ENCODE measurements at places on chromosomes 2 and 18. TPM values are rescaled to one million over a fixed set of nuclear protein-coding genes. Genes with fewer than 3 reads are reported as not detected.

GRCh38 chr2:172496160-172496608 is 59.7 kb upstream of the PDK1 start:
- H3K4me1 ChIP-seq = no peaks in the 10 kb centered on the region
- peaks cover 41% of the 10 kb centered on the region for H3K36me3 ChIP-seq
- H3K27me3 ChIP-seq = no peaks in the 10 kb centered on the region
- no peak for DNase-seq
- H3K27ac ChIP-seq = no peak overlapping the region

DNA sequence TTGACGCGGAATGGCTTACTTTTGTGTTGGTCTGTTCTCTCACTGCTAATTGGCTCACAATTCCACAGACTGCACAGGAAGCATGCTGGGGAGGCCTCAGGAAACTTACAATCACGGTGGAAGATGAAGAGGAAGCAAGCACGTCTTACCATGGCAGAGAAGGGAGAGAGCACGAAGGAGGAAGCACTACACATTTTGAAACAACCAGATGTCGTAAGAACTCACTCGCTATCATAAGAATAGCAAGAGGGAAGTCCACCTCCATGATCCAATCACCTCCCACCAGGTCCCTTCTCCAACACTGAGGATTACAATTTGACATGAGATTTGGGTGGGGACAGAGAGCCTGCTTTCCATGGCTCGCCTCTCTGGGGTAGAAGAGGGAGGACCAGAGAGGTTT is 106.2 kb downstream of the KCNF1 start:
- DNase-seq = no peak
- peaks cover 2% of the 10 kb centered on the region for H3K4me1 ChIP-seq
- no peak overlapping the region for H3K4me3 ChIP-seq
- no peaks in the 10 kb centered on the region for H3K36me3 ChIP-seq
- H3K27ac ChIP-seq = no peak overlapping the region
- H3K27me3 ChIP-seq = peaks cover 17% of the 10 kb centered on the region

DNA sequence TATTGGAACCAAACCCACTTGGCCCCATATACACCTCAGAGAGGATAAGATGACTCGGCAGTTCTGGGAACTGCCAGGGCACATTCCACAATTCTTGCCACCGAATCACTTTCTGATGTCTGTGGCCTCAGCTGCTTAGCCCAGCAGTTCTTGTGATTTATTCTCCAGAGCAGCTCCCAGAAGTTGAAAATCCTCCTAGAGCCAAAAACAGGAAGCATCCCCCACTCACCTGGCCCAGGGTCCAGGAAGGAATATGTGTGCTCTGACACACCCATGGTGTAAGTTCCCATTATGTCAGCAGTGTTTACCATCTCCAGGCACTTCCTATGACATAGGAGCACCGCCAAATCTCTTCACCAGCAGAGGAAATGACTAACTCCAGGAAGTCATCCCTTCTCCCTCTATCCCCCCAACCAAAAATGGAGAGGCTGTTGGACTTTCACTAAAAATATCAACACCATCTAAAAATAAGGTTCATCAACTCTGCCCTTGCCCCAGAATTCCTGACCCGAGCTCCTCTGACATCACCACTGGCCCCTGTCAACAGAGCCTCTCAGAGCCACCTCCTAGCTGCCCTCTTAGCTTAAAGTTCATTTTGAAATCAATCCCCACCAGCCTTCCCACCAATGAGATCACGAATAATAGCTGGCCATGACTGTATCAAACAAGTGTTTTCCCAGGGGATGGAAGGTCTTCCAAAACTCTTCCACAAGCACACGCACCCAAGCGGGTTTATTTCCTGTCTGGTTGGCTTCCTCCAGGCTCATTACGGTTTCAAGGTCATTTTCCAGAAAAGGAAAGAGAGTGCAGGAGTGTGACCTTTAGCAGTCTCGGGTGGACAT is 223.1 kb upstream of the PARD3B start:
- H3K27ac ChIP-seq = no peak overlapping the region
- H3K4me3 ChIP-seq = no peak overlapping the region
- no peak for DNase-seq
- H3K27me3 ChIP-seq = peaks cover 20% of the 10 kb centered on the region
- H3K36me3 ChIP-seq = no peaks in the 10 kb centered on the region
- H3K4me1 ChIP-seq = peaks cover 7% of the 10 kb centered on the region

DNA sequence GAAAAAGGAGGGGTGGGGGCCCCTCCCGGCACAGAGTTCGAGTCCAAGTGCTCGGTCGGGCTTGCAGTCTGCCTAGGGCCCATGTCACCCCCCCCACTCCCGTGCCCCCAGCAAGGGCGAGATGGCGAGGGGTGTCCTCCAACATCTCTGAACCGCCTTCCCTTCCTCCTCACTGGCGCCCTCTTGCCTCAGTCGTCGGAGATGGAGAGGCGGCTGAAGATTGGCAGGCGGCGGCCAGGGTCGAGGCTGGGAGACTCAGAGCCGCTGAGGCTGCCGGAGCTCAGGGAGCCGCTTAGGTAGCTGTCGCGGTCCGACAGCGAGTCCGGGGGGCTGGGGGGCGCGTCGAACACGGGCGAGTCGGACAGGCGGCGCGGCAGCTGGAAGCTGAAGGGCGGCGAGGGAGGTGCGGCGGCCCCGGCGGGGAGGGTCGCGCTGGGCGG is 2.3 kb downstream of the ZFP36L2 start:
- DNase-seq = peak; percentile 49
- peak overlapping the region; percentile 99 for H3K27ac ChIP-seq
- H3K27me3 ChIP-seq = no peaks in the 10 kb centered on the region
- peaks cover 43% of the 10 kb centered on the region for H3K4me1 ChIP-seq
- peaks cover 20% of the 10 kb centered on the region for H3K36me3 ChIP-seq

DNA sequence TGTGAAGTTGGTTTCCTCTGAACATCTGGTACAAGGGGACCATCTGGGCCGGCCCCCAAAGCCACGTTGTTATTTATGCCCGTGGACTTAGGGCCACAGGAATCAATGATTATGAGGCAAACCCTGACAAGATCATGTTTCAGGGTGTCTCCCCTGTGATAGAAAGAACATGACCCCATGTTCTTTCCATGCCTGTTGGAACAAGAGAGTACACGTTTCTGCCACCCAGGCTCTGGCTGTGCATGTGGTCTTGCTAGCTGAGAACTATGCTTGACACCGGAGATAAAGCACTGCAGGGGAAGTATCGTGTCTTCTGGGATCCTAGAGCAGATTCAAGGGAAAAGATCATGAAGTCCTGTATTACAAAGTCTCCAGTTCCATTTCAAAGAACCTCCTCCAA is 64.2 kb downstream of the TMEM17 start:
- H3K36me3 ChIP-seq = no peaks in the 10 kb centered on the region
- H3K4me3 ChIP-seq = no peak overlapping the region
- no peak for DNase-seq
- no peaks in the 10 kb centered on the region for H3K4me1 ChIP-seq
- no peak overlapping the region for H3K27ac ChIP-seq

- H3K27ac ChIP-seq = peak overlapping the region; percentile 70
- peaks cover 2% of the 10 kb centered on the region for H3K4me1 ChIP-seq
- DNase-seq = peak; percentile 68
- no peaks in the 10 kb centered on the region for H3K36me3 ChIP-seq
- peak overlapping the region; percentile 75 for H3K4me3 ChIP-seq
These were observed 47.7 kb upstream of the POMC start for GRCh38 chr2:25215948-25216679.

GRCh38 chr2:19879120-19879519 is 22.7 kb downstream of the TTC32 start:
- no peak for DNase-seq
- H3K4me3 ChIP-seq = no peak overlapping the region
- H3K4me1 ChIP-seq = no peaks in the 10 kb centered on the region
- H3K27ac ChIP-seq = no peak overlapping the region
- H3K27me3 ChIP-seq = no peaks in the 10 kb centered on the region

- no peak for DNase-seq
- no peak overlapping the region for H3K27ac ChIP-seq
- no peaks in the 10 kb centered on the region for H3K36me3 ChIP-seq
- H3K4me1 ChIP-seq = no peaks in the 10 kb centered on the region
- H3K4me3 ChIP-seq = no peak overlapping the region
These were observed 24.4 kb upstream of the ACKR3 start for GRCh38 chr2:236545248-236545658.

DNA sequence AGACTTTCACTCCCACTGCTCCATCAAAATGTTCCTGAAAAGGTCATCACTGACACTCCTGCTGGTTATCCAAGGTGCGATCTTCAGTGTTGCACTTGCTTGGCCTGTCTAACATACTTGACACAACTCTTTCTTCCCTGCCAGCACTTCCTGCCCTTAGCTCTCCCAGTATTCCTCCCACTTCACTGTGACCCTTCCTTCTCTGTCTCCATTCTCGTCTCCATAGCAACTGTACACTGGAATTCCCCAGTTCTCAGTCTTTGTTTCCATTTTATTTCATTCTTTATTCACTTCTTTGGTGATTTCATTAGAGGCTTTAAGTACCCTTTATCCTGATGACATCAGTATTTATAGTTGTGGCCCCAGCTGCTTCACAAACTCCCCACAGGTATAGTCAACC is 333.0 kb downstream of the IRS1 start:
- H3K4me3 ChIP-seq = no peak overlapping the region
- no peaks in the 10 kb centered on the region for H3K27me3 ChIP-seq
- no peak for DNase-seq
- no peak overlapping the region for H3K27ac ChIP-seq

GRCh38 chr2:25043241-25043867 is 1.5 kb downstream of the EFR3B start:
- peaks cover 14% of the 10 kb centered on the region for H3K4me1 ChIP-seq
- H3K36me3 ChIP-seq = peaks cover 2% of the 10 kb centered on the region
- DNase-seq = no peak
- H3K4me3 ChIP-seq = peak overlapping the region; percentile 86
- peak overlapping the region; percentile 93 for H3K27ac ChIP-seq
- H3K27me3 ChIP-seq = peaks cover 8% of the 10 kb centered on the region

DNA sequence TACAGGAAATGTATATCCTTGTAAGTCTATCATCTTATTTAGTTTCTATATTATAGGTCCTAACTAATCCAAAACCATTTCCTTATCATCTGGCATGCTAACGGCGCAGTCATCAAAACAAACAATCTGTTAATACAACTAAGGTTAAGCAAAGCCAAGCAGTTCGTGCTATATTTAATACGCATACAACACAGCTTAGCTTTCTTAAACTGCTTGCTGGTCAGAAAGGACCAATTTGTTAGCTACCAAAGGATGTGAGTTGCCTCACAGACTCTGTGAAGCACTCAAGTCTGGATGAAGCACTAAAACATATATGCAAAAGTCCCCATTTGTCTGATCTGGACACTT is 67.0 kb downstream of the ZEB2 start:
- H3K36me3 ChIP-seq = no peaks in the 10 kb centered on the region
- peaks cover 94% of the 10 kb centered on the region for H3K27me3 ChIP-seq
- no peak overlapping the region for H3K4me3 ChIP-seq
- H3K4me1 ChIP-seq = peaks cover 5% of the 10 kb centered on the region
- H3K27ac ChIP-seq = no peak overlapping the region

DNA sequence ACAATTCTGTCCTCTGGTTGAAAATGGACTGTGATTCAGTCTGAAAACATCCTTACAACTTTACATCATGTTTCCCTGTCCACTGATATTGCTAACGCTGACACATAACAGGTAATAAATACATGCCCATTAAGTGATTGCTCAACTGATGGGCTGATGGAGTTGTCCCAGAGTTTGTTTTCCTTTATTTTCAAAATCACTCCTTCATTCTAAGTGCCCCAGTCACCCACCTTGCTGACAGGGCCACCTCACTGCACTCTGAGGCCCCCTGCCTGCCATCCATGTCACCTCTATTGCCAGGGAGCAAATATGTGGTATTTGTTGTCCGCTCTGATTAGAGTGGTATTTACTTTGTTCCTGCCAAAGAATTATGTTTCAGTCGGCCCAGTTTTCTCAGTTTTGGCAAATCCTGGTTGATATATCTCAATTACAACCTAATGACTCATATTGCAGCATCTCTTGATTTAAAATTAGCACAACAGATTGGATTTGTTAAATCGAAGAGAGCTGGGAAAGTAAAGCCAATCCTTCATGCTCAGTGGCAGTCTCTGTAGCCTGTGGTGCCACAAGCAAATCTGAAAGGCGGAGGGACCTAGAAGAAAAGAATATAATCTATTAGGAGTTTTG is 105.1 kb downstream of the RDH14 start:
- peaks cover 11% of the 10 kb centered on the region for H3K4me1 ChIP-seq
- DNase-seq = peak; percentile 11
- H3K27ac ChIP-seq = peak overlapping the region; percentile 54
- peaks cover 4% of the 10 kb centered on the region for H3K27me3 ChIP-seq
- H3K4me3 ChIP-seq = no peak overlapping the region
- H3K36me3 ChIP-seq = no peaks in the 10 kb centered on the region

DNA sequence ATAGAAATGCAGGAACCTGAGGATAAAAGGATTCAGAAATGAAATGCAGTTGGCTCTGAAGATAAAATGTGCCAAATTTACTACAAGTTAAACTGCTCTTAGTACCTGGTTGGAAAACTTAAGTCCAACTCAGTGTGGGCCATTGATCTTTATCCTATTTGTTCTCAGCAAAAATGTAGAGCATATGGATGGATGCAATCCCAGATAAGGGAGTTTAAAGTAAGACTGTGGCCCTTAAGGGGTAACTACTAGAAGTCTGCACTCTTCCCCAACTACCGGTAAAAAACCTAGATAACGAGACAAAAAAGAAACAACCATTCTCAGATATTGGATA is 63.9 kb downstream of the MDH1 start:
- no peak overlapping the region for H3K27ac ChIP-seq
- DNase-seq = no peak
- H3K4me3 ChIP-seq = no peak overlapping the region
- no peaks in the 10 kb centered on the region for H3K36me3 ChIP-seq
- no peaks in the 10 kb centered on the region for H3K27me3 ChIP-seq

GRCh38 chr2:231360401-231360800 is 35.1 kb upstream of the B3GNT7 start:
- H3K27ac ChIP-seq = no peak overlapping the region
- peaks cover 5% of the 10 kb centered on the region for H3K36me3 ChIP-seq
- no peak overlapping the region for H3K4me3 ChIP-seq
- peaks cover 10% of the 10 kb centered on the region for H3K4me1 ChIP-seq
- DNase-seq = no peak

Gene NMUR1
- not detected for total RNA-seq

Gene LBX2
- 9.3 TPM for total RNA-seq

Gene STAM2
- 36.2 TPM for total RNA-seq

Gene FBXO48
- total RNA-seq = 1.2 TPM

Gene TWIST2
- not detected for total RNA-seq

Gene HOXD12
- total RNA-seq = not detected

Gene TEKT4
- 0.34 TPM for total RNA-seq

Gene ZNF638
- total RNA-seq = 216 TPM

Gene POLR1A
- total RNA-seq = 47.9 TPM

All from progenitor cell of endocrine pancreas (in vitro differentiated cells).